ENCODE measurements at places on chromosomes 2 and 18.

GRCh38 chr2:220153118-220153517 is 525.7 kb downstream of the SLC4A3 start:
- no peak for DNase-seq

DNA sequence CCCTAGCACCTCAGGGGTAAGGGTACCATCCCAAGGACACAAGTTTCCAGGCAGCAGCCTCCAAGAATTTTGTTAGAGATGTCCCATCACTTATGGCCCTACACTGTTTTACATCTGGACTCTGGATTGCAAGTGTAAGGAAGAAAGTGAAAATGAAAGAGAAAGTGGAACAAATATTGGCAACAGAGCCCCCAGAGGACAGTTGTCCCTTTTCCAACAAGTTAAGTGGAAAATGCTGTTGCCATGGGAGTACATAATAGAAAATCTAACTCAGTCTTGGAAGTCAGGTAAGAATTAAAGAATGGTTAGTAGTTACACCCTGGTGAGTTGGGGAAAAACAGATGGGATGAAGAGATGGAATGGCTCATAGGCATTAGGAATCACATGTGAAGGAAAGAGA is 50.6 kb downstream of the TTC21B start:
- DNase-seq: peak; percentile 6

DNA sequence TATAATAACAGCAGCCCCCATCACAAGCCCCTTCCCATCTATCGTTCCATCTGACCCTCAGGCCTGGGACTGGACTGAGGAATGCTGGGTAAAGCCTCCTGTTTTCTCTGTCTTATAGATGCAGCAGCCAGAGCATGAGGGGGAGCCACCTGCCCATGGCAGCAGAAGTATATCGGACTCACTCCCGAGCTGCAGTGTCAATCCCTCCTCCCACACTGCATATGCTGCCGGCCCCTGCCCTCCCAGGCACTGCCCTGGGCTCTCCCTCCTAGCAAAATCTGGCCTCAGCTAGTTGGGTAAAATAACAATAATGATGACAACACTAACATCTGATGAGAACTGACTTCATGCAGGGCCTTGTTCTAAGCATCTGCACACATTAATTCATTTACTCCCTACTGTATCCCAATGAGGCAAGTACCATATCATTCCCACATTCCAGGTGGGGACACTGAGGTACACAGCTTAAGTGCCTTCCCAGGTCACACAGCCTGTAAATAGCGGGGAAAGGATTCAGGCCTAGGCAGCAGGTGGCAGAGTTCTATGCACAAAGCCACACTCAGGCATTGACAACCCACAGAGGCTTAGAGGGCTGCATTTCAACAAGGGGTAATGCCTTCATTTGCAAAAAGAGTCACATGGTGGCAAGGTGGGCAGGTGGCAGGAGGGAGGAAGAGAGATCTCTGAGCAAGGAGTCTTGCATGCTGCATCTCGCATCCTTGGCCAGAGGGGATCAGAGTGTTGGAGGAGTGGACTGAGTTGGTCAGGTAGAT is 190.0 kb downstream of the ZBTB7C start:
- no peak for DNase-seq

DNA sequence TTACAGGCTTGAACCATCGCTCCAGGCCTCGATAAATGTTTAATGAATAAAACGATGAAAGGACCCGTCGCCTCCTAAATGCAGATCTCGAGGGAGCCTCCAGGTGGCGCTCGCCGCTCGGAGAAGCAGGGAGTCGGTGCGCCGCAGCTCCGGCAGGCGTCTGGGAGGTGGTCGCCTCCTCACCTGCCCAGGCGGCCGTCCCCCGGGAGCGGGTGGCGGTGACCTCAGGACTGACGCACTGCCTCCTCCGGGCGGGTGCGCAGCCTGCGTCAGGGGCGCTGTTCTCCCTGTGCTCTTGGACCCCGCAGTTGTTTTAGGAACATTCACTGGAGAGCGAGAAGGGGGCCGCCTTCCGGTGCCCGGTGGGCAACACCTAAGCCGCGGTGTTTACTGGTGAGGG is 38.6 kb upstream of the POLE4 start:
- DNase-seq: peak; percentile 62

DNA sequence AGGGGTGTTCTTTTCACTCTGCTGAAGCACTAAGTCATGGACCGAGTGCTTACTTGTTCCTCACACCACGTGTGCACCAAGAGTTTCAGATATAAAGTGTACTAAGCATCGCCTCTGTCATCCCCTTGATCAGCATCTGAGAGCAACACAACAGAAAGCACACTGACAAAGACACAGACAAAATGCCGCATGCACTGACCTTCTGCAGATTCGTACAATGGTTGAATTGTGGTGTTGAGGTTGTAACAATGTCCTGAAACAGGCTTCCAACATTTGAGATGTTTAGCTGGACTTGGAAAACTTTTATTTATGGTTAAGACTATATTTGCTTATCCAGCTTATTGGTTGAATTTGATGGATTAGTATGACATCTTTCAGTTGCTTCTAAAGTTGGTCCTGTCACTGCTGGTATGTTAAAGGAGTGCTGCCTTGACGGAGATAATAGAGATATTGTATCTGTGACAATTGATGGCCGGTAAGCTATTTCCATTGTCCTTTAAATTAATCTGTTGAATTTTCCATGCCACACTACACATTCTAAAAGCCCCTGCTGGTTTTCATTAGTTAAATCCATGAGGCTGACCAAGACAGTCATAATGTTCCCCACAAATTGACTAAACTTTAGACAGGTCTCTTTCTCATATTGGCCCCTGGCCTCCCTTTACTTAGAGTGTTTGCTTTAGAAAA is 99.9 kb downstream of the CBLN2 start:
- no peak for DNase-seq

DNA sequence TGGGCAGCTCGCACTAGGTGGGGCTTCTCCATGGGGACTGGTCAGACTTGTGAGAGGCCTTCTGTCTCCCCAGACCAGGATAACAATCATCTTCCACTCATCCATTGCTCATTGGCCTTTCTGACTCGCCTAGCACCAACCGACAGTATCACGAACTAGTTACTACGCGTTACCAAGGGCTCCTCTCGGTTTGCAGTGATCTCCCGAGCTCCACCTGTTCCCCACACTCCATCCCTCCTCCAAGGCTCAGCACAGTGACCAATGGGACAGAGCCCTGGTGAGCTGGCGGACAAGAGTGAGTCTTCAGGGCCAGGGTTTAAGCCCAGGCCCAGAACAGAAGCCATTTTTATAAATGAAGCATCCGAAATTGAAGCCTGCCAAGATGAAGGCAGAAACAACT is 42.8 kb upstream of the SMAD7 start:
- no peak for DNase-seq

GRCh38 chr2:48412443-48413250 is 117.3 kb upstream of the STON1 start:
- DNase-seq: no peak

DNA sequence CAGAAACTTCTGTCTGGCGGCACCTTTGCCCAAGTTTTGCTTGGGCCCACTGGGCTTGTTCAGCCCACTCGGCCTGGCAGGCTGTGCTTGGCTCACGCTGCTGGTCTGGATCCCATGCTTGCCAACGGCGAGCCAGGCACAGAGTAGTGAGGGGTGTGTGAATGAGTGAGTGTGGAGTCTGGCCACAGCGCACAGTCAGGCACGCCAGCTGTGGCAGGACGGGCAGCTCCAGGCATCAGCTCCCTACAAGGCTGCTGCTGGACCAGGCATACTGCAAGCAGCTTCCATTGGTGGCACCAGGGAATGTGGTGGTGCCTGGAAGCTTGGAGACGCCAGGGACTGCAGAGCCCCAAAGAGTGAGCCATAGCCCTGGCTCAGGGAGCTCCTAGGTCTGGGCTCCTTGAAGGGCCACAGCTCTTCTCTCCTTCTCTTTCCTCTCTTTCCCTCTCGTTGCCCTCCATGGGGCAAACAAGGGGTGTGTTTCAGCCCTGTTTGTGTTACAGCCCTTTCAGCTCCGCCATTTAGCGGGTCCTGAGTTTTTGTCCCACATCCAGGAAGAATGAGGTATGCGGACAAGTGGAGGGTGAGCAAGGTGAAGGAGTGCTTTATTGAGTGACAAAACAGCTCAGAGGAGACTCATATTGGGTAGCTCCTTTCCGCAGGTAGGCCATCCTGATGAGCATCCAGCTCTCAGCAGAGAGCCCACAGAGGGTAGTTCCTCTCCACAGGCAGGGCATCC is 73.0 kb downstream of the AGPS start:
- no peak for DNase-seq

GRCh38 chr18:27361477-27361876 is 176.4 kb upstream of the CHST9 start:
- no peak for DNase-seq

GRCh38 chr2:7333960-7334493 is 416.8 kb downstream of the RNF144A start:
- no peak for DNase-seq

- DNase-seq: peak; percentile 86
Measured at GRCh38 chr2:178414266-178415247, 36.4 kb downstream of the PRKRA start.

- DNase-seq: no peak
Measured at GRCh38 chr2:47218066-47218581, 63.0 kb upstream of the STPG4 start.

DNA sequence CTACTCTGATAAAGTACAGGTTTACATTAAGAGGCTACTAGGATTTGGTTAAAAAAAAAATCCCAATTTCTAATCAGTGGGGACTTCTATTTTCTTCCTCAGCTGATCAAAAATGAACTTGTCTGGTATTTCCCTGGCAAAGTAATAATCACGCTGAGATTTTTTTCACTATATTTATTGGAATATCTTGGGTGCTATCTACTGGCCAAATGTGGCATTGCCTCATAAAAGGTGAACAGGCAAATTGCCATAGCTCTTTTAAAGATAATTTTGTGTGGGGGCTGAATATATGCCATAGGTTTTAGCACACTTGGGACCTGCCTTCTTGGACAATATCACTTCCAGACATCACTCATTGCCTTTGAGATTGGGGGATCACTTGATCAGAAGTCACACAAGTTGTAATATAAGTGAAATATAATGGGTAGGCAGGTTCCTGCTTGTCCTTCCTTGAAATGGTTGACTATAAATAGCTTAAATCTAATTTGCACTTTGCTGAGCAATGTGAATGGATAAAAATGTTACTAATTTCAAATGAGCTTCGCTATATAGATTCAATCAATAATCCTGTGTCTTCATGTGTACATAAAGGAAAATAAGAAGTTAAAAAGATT is 7.0 kb upstream of the NXPH2 start:
- peak; percentile 23 for DNase-seq

All from RWPE1 (cell line).